Suppressor macrophage (primary cell): ENCODE measurements at places on chromosomes 16 and 17.
A peak's percentile ranks its signal among the peaks of the same experiment; 100 is the strongest.

- DNase-seq: no peak
Measured at GRCh38 chr17:21528031-21528695, 152.0 kb downstream of the KCNJ12 start.

- DNase-seq: no peak
Measured at GRCh38 chr16:81875461-81875860, 96.4 kb downstream of the PLCG2 start.

DNA sequence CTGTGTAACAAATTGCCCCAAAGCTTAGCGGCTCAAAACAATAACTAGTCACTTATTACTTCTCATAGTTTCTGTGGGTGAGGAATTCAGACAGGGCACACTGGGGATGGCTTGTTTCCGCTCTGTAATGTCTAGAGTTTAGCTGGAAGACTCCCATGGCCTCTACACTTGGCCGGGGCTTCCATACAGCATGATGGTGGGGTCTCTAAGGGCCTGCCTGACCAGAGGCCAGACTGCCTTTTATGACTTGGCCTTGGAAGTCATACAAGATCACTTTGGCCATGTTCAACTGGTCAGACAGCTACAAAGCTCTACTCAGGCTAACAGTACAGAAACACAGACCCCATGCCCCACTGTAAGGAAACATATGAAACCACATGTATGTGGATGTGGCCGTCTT, 8.2 kb downstream of the GLP2R start:
- no peak for DNase-seq

GRCh38 chr17:2909175-2909845, 113.1 kb downstream of the RAP1GAP2 start:
- no peak for DNase-seq

GRCh38 chr17:81322271-81323082, 27.4 kb upstream of the SLC38A10 start:
- DNase-seq: no peak

DNA sequence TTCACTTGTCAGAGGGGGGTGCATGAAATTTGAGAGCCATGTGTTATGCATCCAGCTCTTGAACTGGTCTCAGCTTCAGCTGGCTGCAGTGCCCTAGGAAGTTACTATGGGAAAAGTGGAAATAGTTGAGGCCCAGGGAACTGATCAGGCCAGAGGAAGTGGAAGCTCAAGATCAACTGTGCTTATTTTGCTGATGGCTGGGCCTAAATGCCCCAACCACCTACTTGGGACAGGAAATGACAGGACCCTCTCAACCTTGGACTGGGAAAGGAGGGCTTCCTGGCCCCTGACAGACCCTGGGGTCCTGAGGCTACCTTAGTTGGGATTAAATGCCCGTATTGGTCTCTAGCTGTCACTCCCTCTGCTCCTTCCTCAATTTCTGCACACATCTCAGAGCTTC, 1.2 kb upstream of the TAOK2 start:
- DNase-seq: peak; percentile 17

DNA sequence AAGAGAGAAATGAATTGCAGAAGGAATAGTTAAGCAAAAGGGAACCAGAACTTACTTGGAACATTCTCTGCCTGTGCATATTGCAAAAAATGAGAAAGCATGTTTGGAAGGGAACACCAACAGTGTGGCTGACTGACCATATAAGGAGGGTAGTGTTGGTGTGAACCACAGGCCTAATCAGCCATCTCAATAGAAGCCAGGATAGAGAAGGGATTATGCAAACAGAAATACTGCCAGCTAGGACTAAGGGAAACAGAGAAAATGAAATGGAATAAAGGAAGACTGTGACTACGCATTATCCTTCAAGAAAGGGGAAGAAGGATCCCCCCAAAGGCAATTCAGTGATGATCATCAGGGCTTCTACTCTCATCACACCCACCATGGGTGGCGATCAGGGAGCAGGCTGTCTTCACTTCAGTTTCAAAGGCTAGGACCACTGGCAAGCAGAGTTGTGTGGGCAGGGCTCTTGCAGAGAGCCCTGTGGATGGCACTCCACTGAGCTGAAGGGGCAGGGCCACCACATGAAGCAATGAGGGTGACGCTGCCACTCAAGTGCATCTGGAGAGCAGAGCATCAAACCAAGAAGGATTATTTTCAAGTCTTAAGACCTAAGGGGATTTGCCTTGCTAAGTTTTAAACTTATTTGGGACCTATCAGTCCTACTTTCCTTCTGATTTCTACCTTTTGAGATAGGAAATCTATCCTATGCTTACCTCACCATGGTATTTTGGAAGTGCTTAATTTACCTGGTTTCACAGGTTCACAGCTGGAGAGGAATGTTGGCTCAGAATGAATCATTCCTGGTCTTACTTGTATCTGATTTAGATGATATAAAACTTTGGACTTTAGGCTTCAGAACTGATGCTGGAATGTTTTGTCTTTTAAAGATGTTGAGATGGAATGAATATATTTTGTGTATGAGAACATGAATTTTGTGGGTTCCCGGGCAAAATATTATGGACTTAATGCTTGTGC, 140.5 kb downstream of the SSH2 start:
- DNase-seq: peak; percentile 83

DNA sequence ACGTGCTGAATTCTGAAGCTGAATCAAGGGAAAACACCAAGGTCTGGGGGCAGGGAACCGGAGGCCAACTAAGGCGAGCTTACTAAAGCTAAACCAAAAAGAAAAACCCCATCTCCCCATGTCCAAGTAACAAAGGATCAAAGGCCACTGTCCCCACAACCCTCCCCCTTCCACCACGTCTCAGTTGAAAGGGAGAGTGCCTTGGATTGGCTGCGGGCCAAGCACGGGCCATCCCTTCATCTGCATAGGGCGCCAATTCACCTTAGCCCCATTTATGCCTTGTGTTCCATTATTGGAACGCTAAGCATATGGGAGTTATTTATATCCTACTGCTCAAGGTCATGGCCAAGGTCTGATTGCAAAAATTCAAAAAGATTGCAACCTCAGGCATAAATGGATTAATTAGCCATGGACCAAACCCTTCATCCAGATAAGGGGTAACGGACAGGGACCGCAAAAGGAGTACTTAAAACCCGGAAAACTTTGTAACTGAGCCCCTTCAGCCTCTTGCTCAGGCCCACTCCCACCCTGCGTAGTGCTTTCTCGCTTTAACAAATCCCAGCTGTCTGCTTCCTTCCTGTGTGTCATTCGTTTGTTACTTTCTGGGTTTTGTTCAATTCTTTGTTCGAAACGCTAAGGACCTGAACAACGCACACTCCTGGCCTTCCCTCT, 740 bp upstream of the ATP6V0D1 start:
- peak; percentile 58 for DNase-seq

GRCh38 chr16:88062341-88063210, 111.3 kb downstream of the BANP start:
- no peak for DNase-seq

DNA sequence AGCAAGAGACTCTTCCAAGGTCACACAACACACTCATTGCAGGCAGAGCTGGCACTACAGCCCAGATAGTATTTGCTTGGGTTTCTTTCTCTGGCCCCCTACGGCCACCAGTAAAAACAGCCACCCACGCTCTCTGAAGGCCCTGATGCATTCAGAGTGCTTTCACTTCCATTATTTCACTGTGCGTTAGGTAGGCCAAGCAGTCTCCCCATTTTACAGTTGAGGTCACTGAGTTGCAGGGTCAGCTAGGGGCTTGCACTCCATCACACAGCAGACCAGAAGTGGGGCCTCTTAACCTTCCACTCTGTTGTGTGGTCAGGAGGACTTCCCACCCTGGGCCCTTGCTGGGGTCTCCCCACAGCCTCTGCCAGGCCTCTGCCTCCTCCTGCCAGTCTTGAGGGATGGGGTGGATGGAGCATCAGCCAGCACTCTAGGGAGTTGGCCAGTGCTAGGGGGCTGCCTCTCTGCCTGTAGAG, 2.5 kb downstream of the TBX21 start:
- DNase-seq: no peak

- no peak for DNase-seq
Measured at GRCh38 chr17:73427198-73427597, 115.4 kb upstream of the CDC42EP4 start.

- peak; percentile 71 for DNase-seq
Measured at GRCh38 chr16:82031116-82032084, 3.7 kb upstream of the HSD17B2 start.

- DNase-seq: no peak
Measured at GRCh38 chr16:77540646-77541045, 105.8 kb upstream of the ADAMTS18 start.

DNA sequence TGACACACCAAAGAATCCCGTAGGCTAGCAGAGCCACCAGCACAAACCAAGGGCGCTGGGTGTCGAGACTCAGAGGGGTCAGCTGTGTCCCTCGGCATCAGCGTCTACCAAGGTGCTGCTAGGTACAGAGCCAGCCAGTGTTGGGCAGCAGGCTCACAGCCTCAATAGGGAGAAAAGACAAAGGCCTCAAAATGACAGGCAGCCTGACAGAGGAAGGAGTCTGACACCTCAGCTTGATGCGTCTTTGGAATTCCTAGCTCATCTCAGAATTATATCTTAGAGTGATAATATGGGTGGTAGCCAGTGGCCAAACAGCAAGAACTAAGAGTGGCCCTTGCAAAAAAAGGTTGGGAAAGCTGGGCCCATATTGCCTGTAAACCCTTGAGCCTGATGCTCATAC, 45.9 kb downstream of the HS3ST3B1 start:
- no peak for DNase-seq

- no peak for DNase-seq
Measured at GRCh38 chr16:60818465-60818864, 1217.8 kb downstream of the CDH8 start.

DNA sequence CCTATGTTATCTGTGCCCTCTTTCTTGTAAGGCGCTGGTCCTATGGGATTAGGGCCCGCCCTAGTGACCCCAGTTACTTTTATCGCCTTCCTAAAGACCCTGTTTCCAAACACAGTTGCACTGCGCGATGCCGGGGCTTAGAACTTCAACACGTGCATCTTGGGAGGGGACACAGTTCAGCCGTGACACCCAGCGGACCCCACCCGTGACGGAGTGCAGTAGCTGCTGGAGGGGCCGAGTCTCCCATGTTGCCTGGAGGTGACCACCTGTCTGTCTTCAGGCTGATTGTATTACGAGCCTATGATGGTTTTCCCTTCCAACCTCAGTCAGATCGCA, 9.4 kb downstream of the BAIAP2 start:
- no peak for DNase-seq

DNA sequence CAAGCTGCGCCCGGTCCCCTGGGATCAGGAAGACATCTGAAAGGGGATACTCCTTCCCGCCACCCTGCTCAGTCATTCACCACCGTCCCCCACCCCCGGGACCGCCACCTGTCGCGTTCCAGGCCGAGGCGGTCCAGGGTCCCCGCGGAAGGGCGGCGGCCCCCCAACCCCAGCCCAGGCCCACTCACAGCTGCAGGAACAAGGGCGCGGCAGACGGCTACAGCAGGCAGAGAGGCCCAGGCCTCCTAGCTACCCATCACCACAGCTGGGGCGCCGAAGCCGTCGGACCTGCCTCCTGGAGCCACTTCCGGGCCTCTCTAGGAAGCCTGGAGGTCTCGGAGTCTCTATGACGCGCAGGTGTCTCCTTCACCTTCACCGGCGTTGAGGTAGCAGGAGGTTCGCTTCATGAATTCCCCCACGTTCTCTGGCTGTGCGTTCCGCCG, at the start of gene SDR42E1:
SDR42E1 (minus strand) TSS at position 272 of the 443 bp plus-strand sequence. CDS start 10,612 bp downstream, outside the sequence.
- no peak for DNase-seq

DNA sequence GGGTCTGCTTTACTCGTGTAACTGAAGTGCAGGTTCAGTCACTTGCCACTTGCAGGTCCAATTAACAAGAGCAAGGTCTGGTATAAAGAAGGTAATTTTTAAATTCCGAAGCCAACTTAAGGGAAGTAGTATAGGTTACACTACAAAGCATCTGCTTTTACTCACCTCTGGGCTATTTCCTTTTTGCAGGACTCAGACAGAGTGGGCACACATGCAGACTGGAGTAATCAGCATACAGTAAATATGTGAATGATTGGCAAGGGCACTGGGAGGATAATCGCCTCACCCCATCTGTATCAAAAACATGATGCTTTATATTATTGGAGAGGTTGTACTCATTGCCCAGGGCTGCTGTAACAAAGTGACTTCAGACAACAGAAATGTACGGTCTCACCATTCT, 160.1 kb upstream of the CDH5 start:
- no peak for DNase-seq

GRCh38 chr17:68006797-68007196, 10.5 kb upstream of the C17orf58 start:
- DNase-seq: no peak

- DNase-seq: peak; percentile 98
Measured at GRCh38 chr16:87391950-87392820, at the start of gene MAP1LC3B. TSS of gene MAP1LC3B (plus strand) at chr16:87392336. CDS start at chr16:87392428, 92 bp downstream.

GRCh38 chr17:43906951-43907424, 348 bp downstream of the MPP2 start:
- DNase-seq: no peak

- no peak for DNase-seq
Measured at GRCh38 chr17:67679225-67679624, 38.5 kb upstream of the NOL11 start.

DNA sequence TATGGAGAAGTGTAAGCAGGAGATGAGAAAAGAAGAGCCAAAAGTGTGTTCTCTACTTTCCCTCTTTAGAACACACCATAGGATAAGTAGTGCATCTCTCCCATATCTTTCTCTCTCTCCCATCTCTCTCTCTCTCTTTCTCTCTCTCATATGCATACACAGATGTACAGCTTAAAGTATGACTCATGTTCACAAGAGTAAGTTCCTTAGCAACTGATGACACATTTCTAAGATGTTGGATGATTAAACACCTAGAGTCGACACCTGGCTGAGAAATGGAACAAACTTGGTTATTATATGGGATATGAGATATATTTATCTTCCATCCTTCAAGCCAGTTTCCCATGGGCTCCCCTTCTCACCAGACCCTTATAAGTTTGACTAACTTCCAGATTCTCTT, 113.5 kb downstream of the TMEM132E start:
- no peak for DNase-seq

DNA sequence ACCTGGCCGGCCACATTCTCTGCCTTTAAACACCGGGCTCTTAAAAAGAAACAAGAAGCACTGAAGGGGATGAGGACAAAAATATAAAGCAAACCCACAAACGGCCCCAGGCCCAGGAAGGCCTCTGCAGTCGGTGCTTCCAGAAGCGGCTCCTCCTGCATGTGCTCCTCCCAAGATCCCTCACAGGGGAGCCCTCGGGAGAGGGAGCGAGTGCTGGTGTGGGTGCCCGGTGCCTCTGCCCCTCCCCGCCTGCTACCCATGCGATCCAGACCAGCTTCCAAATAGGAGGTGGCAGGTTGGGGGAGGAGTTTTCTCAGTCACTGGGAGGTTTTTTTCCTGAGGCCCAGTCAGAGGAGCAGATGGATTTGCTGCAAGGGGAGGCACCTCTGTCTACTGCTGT, 15.8 kb downstream of the KDM8 start:
- no peak for DNase-seq

GRCh38 chr17:382644-383533, 30.3 kb upstream of the RPH3AL start:
- no peak for DNase-seq

GRCh38 chr17:73519714-73520368, 124.4 kb downstream of the SDK2 start:
- no peak for DNase-seq

GRCh38 chr16:8905795-8906591, 23.8 kb downstream of the LITAFD start:
- no peak for DNase-seq
